ENCODE measurements at places on chromosomes 12 and 14. TPM values are rescaled to one million over a fixed set of nuclear protein-coding genes. Genes with fewer than 3 reads are reported as not detected.

Gene ANKRD33
- 0.04 TPM for total RNA-seq

Gene CLEC6A
- not detected for total RNA-seq

Gene LGR5
- total RNA-seq, result 7.2 TPM

Gene RNASE3
- total RNA-seq, result not detected

Gene GPRC5D
- not detected for total RNA-seq

Gene RAB21
- total RNA-seq, result 31.6 TPM

Gene NCOR2
- total RNA-seq, result 48.1 TPM

Gene ATP6V1D
- total RNA-seq, result 63.4 TPM

Gene RNFT2
- total RNA-seq, result 1.3 TPM

- peaks cover 64% of the 10 kb centered on the region for H3K4me1 ChIP-seq
- peaks cover 20% of the 10 kb centered on the region for H3K36me3 ChIP-seq
- peak overlapping the region; percentile 95 for H3K27ac ChIP-seq
- peak; percentile 63 for DNase-seq
- H3K4me3 ChIP-seq, result peak overlapping the region; percentile 37
Measured at GRCh38 chr12:54369597-54370131, 5.4 kb upstream of the GPR84 start.

GRCh38 chr14:101980700-101981099, 16.3 kb downstream of the DYNC1H1 start:
- peak; percentile 65 for DNase-seq
- H3K4me1 ChIP-seq, result no peaks in the 10 kb centered on the region
- H3K27me3 ChIP-seq, result no peaks in the 10 kb centered on the region
- H3K27ac ChIP-seq, result no peak overlapping the region
- H3K36me3 ChIP-seq, result peaks cover 48% of the 10 kb centered on the region

GRCh38 chr14:61872452-61872851, 110.2 kb downstream of the SNAPC1 start:
- DNase-seq, result no peak
- no peak overlapping the region for H3K27ac ChIP-seq
- no peaks in the 10 kb centered on the region for H3K27me3 ChIP-seq
- H3K4me1 ChIP-seq, result no peaks in the 10 kb centered on the region

GRCh38 chr12:92158796-92159439, 13.3 kb upstream of the BTG1 start:
- no peak for DNase-seq
- H3K36me3 ChIP-seq, result no peaks in the 10 kb centered on the region
- no peak overlapping the region for H3K27ac ChIP-seq
- H3K4me1 ChIP-seq, result no peaks in the 10 kb centered on the region

DNA sequence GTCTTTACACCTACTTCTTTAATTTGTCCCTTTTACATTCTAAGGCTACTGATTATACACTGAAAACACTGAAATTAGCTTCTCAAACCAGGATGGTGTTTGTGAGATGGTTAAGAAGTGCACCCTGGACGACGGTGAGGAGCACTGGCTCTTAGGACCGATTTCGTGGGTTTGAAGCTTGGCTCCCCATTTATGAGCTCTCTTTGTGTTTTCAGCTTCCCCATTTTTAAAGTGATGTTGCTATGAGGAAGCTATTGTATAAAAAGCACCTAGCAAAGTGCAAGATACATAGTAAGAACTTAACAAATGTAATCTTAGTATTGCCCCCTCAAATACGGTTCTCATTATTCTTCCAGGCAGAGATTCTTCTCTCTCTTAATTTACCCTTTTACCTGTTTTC, 4.7 kb downstream of the NFYB start:
- H3K27me3 ChIP-seq, result no peaks in the 10 kb centered on the region
- peaks cover 41% of the 10 kb centered on the region for H3K36me3 ChIP-seq
- H3K4me3 ChIP-seq, result no peak overlapping the region
- H3K27ac ChIP-seq, result no peak overlapping the region
- no peak for DNase-seq

DNA sequence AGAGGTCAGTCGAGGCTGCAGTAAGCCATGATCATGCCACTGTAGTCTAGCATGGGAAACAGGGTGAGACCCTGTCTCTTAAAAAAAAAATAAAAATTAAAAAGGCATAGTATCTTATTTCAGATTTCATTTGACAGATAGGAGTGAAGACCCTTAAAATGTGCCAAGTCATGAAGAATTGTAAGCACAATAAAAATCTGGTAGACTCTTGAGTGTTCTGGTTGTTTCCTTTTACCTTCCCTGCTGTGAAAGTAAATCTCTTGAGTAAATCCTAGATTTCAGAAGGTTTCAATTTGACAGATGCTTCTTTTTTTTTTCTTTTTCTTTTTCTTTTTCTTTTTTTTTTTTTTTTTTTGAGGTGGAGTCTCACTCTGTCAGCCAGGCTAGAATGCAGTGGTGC, 109.0 kb downstream of the ESR2 start:
- no peak overlapping the region for H3K27ac ChIP-seq
- no peaks in the 10 kb centered on the region for H3K4me1 ChIP-seq
- no peaks in the 10 kb centered on the region for H3K27me3 ChIP-seq
- no peak for DNase-seq
- H3K4me3 ChIP-seq, result no peak overlapping the region

DNA sequence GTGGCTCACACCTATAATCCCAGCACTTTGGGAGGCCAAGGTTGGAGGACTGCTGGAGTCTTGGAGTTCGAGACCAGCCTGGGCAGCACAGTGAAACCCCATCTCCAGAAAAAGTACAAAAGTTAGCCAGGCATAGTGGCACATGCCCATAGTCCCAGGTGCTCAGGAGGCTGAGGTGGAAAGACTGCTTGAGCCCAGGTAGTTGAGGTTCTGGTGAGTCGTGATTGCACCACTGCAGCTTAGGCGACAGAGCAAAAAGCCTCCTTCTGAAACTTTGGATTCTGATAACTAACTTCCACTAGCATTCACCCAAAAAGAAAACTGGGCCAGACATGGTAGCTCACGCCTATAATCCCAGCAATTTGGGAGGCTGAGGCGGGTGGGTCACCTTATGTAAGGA, 6.6 kb downstream of the BTBD7 start:
- DNase-seq, result no peak
- no peaks in the 10 kb centered on the region for H3K36me3 ChIP-seq
- no peaks in the 10 kb centered on the region for H3K27me3 ChIP-seq

GRCh38 chr12:49188201-49188915, 522 bp downstream of the TUBA1A start:
- peak overlapping the region; percentile 100 for H3K4me3 ChIP-seq
- H3K27ac ChIP-seq, result peak overlapping the region; percentile 100
- no peaks in the 10 kb centered on the region for H3K27me3 ChIP-seq
- DNase-seq, result peak; percentile 93

GRCh38 chr12:107670999-107671643, 14.5 kb upstream of the PWP1 start:
- no peak for DNase-seq
- no peaks in the 10 kb centered on the region for H3K4me1 ChIP-seq
- H3K27ac ChIP-seq, result no peak overlapping the region
- H3K36me3 ChIP-seq, result no peaks in the 10 kb centered on the region
- H3K27me3 ChIP-seq, result peaks cover 8% of the 10 kb centered on the region

GRCh38 chr12:31658471-31659086, 909 bp upstream of the ETFBKMT start:
- H3K4me3 ChIP-seq, result peak overlapping the region; percentile 82
- peak overlapping the region; percentile 98 for H3K27ac ChIP-seq
- peaks cover 8% of the 10 kb centered on the region for H3K4me1 ChIP-seq
- DNase-seq, result no peak

GRCh38 chr12:28331130-28331529, 140.9 kb downstream of the CCDC91 start:
- H3K27ac ChIP-seq, result no peak overlapping the region
- no peaks in the 10 kb centered on the region for H3K27me3 ChIP-seq
- H3K4me1 ChIP-seq, result no peaks in the 10 kb centered on the region
- H3K36me3 ChIP-seq, result no peaks in the 10 kb centered on the region

DNA sequence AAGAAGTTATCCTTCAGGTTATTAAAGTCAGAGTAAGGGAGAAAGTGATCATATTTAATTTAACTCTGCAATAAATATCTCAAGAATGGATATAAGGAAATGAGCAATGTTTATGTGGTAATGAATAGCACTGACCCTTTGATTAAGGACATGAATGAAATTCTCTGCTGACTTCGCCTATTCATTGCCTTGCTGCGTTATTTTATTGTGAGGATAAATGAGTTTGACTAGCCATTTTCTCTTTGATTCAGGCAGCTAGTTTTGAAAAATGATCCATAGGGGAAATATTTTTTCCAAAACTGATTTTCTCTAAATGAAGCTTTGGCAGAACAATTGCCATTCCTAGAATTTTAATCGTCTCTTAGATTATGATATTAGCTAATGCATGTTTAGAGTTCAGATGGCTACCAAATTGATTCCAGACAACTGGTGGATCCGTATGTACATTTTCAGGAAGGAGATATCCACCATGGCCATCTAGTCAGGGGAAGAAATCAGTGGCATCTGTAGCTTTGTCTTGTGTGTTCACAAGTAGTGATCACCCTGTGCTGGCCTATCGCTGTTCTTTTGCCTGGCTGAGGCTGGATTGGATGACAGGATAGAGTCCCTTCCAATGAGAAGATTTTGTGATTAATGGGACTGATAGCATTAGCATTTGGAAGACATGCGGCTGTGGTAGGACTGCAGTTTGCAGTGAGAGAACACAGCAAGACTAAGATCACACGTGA, 302.3 kb upstream of the RGS6 start:
- H3K36me3 ChIP-seq, result no peaks in the 10 kb centered on the region
- peak; percentile 20 for DNase-seq
- H3K27ac ChIP-seq, result no peak overlapping the region
- H3K27me3 ChIP-seq, result no peaks in the 10 kb centered on the region
- no peak overlapping the region for H3K4me3 ChIP-seq
- no peaks in the 10 kb centered on the region for H3K4me1 ChIP-seq

- H3K4me3 ChIP-seq, result no peak overlapping the region
Measured at GRCh38 chr12:91307957-91308670, 125.5 kb upstream of the DCN start.

GRCh38 chr12:50747817-50748216, 16.1 kb upstream of the ATF1 start:
- H3K4me3 ChIP-seq, result no peak overlapping the region
- H3K27ac ChIP-seq, result no peak overlapping the region
- H3K27me3 ChIP-seq, result no peaks in the 10 kb centered on the region

GRCh38 chr12:52056801-52057637, 5.8 kb downstream of the NR4A1 start:
- H3K36me3 ChIP-seq, result peaks cover 42% of the 10 kb centered on the region
- no peak overlapping the region for H3K4me3 ChIP-seq
- DNase-seq, result peak; percentile 74
- no peak overlapping the region for H3K27ac ChIP-seq
- H3K4me1 ChIP-seq, result peaks cover 46% of the 10 kb centered on the region
- H3K27me3 ChIP-seq, result peaks cover 2% of the 10 kb centered on the region

DNA sequence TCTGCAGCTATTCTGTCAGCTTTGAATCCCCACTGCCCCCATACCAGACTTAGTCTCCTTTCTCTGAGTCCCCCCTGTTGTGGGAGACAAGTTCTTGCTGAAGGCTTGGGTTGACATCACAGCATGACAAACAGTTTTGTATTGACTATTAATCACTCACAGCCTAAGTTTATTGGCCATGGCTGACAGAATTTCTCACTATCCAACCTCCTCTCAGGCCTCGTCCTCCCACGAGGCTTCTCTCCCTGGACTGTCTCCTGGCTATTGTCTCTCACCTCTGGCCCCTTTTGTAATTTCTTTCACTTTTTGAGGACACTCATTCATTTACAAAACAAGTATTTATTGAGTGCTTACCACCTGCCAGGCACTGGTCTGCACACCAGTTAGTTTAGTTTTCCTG, 35.2 kb upstream of the DCD start:
- H3K36me3 ChIP-seq, result no peaks in the 10 kb centered on the region
- H3K4me1 ChIP-seq, result no peaks in the 10 kb centered on the region
- no peak overlapping the region for H3K27ac ChIP-seq
- no peak for DNase-seq
- peaks cover 2% of the 10 kb centered on the region for H3K27me3 ChIP-seq

DNA sequence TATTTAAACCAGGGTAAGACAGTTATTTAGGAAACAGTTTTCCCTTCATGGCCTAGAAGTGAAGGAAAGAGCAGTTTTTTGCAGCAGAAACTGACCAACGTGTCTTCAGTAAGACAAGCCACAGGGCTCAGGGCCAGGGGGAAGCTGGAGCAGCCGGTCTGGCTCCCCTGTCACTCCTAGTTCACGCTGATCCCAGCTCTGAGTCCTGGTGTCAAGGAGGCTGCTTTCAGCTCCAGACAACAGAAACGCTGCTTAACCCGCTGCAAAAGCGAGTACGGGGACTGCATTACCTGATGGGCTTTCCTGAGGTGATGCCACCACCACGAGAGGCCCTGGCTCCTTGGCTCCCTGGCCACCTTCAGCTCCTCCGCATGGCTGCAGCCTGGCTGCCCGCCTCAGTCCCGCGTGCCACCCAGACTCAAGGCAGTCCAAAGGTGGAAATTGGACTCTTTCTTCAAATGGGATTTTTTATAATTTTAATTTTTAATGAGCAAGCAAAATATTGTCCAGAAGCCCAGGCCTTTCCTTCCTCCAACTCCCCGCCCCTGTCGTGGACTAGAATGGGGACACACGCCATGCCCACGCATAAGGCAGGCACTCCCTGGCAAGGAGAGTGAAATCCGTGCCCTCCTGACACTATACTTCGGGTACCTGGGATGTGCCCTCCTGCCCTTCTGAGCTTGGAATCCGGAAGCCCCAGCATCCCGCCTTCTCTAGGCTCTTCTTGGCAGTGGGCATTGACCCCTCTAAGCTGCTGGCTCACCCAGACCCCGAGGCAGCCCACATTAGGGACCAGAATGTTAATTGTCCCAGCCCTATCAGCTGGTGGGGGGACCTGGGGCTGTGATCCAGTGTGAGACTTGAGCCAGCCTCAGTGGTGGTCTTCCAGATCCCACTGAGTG, 85.0 kb downstream of the PAPOLA start:
- H3K4me3 ChIP-seq, result no peak overlapping the region
- no peak overlapping the region for H3K27ac ChIP-seq
- DNase-seq, result no peak
- H3K4me1 ChIP-seq, result peaks cover 7% of the 10 kb centered on the region

DNA sequence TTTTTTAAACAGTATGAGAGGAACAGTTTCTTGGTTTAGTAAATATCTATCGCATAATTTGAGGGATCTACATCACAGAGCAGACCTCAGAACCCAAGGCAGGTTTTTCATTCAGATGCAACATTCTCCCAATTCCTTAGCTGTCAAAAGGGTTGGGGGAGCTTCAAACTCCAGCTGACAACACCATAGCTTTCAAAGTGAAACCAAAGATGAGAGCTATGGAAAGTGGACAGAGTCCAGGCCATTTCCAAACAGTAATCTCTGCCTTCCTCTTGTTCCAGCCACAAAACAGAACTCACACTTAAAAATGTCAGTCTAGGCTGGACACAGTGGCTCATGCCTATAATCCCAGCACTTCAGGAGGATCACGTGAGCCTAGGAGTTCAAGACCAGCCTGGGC, 87.8 kb downstream of the SPRING1 start:
- peak; percentile 47 for DNase-seq
- H3K4me1 ChIP-seq, result no peaks in the 10 kb centered on the region
- peaks cover 9% of the 10 kb centered on the region for H3K27me3 ChIP-seq
- H3K36me3 ChIP-seq, result no peaks in the 10 kb centered on the region
